ENCODE measurements at places on chromosomes 12 and 14.

- DNase-seq, result no peak
These were observed 289.0 kb downstream of the KSR2 start for GRCh38 chr12:117679776-117680175.

DNA sequence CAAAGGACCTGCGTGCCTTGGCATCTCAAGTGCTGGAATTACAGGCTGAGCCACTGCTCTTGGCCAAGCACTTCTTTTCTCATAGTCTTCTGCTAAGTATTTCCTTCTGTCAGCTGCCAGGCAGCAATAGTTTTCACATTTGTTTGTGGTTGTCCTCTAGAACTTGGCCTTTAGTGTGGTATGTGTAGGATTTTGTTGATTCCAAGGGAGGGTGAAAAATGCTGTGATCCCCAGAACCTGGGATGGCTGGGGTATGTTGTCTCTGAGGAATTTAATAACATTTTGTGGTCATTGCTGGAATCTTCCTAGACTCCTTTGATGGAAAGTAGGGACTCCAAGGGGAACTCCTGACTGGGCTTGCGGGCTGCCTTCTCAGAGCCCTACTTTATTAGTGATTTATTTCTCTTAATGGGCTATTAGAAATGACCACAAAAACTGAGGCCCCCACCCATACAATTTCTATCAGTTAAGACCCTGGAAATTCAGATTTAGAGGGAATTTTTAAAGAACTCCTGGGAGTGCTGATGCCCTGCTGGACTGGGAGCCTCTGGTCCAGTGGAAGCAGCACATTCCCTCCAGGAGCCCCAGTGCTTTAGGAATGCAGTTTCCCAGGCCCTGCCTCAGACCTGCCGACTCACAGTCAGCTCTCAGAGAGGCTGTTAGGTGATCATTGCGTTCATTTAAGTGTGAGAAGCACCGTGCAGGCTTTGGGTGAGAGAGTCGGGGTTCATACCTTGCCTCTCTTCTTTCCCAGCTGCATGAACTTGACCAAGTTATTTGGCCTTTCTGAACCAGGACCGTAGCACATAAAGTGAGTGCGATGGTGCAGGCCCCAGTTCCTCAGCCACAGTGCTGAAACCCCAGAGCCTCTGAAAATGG is 22.7 kb downstream of the TRAF3 start:
- no peak for DNase-seq

DNA sequence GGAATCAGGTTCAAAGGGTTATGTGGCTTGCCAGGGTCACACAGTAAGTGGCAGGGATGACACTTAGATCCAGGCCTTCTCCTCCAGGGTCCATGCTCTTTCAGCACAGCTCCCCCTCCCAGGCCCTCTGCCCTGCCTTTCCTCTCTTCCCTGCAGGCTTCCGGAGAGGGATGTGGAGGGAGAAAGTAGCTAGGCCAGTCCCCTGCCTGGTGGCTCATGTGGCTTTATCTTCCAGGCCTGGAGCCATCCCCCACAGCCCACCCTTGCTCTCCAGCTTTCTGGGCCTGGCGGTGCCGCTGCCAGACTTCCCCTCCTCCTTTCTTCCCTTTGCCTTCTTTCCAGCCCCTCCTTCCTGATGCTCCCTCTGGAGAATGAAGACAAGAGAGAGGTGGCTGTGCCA is 1.7 kb downstream of the PSMB11 start:
- no peak for DNase-seq

DNA sequence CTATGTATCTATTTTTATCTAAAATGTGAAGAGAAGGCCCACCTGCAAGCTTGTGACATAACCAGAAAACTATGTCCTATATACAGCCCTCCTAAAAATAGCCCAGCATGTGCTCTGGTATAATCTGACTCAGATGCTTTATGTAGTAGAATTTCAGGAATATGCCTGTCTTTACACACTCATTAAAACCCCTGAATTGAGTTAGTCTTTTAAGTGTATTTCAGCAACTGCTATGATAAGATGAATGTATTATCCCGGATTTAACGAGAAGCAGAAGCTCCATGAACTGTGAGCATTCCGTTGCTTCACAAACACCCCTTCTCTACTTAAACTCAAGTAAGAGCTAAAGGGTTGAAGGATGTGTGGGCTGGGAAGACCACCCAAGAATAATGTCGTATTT is 89.9 kb upstream of the PRICKLE1 start:
- DNase-seq, result no peak

- no peak for DNase-seq
These were observed 32.0 kb downstream of the NRXN3 start for GRCh38 chr14:78202163-78202562.

DNA sequence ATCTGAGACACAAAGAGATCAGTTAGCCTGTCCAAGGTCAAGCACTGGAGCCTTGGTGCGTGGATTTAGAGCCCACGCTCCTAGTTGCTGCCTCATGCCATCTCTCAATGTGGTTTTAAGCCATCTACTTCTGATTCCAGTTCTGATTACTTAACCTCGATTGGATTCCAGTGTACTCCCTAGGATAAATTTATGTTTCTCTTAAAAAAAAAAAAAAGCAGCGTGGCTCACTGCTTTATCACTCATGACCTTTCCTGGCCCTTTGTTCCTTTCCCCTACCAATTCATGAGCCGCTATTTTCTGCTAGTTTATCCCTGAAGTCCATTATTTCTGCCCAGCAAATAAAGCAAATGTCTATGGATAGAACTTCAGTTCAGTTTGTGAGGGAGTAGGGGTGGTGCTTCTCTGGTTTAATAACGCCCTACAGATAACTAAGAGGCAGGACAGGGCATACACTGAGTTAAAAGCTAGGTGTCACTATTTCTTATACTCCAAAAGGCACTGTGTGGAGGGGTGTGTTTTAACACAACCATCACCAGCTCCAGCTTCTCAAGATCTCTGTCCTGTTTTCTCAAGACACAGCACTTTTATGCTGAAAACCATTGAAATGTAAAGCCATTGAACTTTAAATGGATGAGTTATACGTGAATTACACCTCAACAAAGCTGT is 9.8 kb upstream of the PARP11 start:
- no peak for DNase-seq

GRCh38 chr12:61574339-61574738 is 685.9 kb upstream of the USP15 start:
- no peak for DNase-seq

DNA sequence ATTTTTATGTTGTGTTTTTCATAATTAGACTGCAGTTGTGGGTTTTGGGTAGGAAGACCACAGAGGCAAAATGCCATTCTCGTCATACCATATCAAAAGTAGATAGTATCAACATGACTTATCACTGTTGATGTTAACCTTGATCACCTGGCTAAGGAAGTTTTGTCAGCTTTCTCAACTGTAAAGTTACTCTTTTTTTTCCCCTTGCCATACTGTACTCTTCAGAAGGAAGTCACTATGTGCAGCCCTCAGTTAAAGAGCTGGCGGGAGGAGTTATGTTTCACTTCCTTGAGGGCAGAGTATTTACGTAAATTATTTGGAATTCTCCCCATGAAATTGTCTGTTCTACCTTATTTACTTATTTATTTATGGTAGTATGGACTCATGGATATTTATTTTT is 78.7 kb downstream of the PRORP start:
- DNase-seq, result no peak

DNA sequence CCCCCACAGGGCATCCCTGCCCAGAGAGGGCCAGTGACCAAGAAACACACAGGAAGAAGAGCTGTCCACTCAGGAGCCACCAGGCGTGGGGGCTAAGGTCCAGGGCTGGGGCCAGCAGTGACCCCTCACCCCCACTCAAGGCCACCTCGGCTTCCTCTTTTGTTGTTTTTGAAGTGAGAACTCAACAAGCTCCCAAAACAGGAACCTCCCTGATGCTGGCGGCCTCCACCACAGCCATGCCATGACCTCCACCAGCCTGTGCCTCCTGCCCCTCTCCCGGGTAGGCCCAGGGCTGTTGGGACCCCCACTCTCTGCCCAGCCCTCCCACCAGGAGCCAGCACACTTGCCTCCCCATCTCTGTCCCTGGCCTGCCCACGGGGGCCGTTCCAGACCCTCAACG is 7.8 kb downstream of the AKT1 start:
- no peak for DNase-seq

- no peak for DNase-seq
These were observed 1367.5 kb downstream of the AACS start for GRCh38 chr12:126432780-126433179.

GRCh38 chr12:95784286-95784685 is 6.3 kb downstream of the NTN4 start:
- no peak for DNase-seq

DNA sequence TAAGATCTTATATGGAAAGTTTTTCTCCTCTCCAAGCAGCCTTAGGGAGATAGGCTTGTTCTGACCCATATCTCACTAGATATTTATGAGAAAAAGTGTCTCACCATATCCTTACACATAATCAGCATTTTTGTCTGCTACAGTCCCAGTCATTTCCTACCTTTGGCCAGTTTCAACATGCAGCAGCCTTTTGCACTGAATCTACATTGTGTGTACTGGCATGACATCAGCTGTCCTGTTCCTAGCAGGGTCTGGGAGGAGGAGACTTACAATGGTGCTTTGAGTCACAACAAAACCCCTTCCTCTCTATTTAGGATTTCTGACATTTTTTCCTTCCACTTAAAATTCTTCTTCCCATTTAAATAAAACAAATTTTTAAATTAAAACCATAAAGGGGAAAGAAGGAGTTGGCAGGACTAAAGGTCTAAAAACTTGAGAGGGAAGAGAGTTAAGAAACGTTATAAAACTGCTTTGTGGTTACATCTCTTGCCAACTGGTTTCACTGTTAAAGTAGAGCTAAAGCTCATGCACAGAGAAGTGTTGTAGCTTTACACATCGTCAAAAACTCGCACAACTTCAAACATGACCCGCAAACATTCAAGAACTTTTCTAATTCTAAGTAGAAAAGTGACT is 53.3 kb upstream of the CERS5 start:
- DNase-seq, result no peak

GRCh38 chr14:71438684-71439083 is 493.5 kb upstream of the RGS6 start:
- no peak for DNase-seq
